ENCODE measurements at places on chromosomes 16 and 17. TPM values are rescaled to one million over a fixed set of nuclear protein-coding genes. Genes with fewer than 3 reads are reported as not detected.

- no peak for DNase-seq
Measured at GRCh38 chr17:61492759-61493526, 40.7 kb downstream of the TBX4 start.

DNA sequence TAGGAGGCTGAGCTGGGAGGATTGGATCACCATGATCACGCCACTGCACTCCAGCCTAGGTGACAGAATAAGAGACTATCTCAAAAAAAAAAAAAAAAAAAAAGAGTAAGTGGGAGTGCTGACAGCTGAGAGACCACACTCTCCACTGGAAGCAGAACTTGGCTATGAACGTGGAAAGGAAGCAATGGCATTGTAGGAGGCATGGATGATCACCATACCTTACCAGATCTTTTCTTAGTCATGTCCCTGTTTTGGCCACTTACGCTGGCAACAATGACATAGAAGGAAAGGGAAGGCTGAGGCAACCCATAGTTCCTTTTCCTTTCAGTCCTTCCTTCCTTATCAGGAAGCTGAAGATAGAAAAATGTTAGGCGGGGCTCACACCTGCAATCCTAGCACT lies 3.7 kb upstream of the ATP1B2 start:
- DNase-seq = no peak

- DNase-seq = no peak
Measured at GRCh38 chr16:87418644-87419043, 26.5 kb downstream of the MAP1LC3B start.

DNA sequence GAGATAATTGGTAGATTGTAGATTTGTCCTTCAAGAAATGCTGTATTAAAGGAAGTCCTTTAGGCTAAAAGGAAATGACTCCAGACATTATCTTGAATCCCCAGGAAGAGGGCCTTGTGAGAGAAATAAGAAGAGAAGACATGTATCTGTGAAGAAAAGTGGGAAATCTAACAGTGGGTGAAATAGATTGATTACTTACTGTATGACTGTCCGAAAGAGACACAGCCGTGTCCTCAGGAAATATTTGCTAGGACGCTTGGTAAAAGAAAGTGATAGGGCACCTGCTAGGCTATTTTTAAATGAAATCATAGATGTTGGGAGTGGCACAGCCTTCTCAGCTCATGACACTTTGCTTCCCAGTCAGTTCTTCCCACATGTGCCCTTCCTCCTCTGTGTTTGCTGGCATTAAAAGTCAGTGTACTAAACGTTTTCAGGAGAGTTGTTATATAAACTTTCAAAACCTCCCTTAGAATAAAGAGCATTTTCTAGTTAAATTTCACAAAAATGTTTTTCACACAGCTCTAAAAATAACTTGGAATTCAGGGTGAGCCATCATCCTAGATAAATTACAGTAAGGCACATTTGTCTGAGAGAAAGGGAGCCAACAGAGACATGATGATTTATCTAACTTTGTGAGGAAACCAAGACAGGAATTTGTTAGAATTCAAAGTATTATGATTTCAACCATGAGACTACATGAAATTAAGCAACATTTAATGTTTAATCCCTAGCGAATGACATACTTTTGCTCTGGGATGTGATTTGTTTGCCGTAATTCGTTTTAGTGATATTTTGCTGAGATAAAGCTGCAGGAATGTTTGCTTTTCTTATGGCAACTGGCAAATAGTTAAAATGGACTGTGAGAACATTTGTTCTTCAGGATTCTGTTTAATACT lies 35.0 kb downstream of the DHRS7B start:
- no peak for DNase-seq

DNA sequence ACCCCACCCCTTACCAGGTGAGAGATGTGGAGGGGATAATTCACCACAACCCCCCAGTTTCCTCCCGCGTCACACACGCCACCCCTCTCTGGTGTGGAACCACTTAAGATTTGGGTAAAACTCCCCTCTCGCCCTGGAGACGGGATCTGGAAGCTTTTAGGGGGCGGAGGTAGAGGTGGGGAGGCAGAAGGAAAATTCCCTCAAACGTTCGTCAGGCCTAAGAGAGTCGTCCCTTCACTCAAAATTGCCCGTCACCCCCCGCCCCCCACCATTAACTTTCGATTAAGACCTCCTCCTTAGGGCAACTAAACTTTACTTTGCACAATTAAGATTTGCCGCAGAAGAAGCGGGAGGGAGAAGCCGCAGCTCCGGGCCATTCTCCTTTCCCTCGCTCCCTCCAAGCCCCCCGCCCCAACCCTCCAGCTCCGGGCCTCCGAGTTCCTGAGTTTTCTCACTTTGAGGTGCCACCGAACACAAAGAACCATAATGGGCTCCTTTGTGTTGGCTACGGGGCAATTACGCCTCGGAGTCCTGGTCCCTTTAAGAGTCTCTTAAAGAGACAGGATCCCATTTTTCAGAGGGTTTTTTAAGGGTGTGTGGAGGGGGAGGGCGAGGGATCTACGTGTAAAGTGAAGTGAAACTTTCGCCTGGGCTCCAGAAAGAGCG lies 985 bp upstream of the FZD2 start:
- DNase-seq = peak; percentile 72

GRCh38 chr16:86846136-86846535 lies 267.8 kb downstream of the FOXL1 start:
- no peak for DNase-seq

DNA sequence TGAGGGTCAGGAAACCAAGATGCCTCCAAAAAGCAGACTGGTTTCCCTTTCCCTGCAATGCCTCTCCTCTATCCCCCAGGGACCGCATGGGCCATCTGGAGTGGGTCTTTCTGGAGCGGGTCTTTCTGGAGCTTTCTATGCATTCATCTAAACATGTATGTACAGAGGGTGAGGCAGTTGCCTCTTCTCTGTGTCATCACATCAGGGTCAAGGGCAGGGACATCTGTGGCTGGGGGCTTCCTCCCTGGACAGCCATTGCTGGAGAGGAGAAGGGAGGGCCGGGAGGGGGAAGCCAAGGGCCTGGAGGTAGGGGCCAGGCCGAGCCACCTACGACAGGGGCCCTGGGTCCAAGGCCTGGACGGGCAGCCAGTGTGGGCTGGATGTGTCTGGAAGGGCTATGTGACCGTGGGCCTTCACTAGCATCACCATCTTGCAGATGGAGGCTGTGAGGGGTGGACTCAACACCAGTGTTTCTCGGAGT lies 840 bp downstream of the ADCY7 start:
- no peak for DNase-seq

DNA sequence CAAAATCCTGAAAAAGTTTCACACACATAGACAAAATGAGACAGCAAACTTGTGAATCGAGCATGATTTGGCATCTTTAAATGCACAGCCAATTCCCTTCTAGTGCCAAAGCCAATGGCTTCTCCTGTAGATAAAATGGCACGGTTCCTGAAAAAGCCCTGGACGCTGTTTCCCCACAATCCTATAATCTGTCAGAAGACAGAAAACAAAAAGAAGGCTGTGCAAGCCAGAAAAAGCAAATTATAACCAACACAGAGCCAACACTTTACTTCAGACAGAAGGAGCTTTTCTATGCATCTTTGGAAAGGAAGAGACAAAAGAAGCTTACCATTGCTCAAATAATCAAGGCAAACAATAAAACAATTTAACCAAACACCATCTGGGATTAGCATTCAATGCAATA lies 23.8 kb downstream of the FAM222B start:
- no peak for DNase-seq

DNA sequence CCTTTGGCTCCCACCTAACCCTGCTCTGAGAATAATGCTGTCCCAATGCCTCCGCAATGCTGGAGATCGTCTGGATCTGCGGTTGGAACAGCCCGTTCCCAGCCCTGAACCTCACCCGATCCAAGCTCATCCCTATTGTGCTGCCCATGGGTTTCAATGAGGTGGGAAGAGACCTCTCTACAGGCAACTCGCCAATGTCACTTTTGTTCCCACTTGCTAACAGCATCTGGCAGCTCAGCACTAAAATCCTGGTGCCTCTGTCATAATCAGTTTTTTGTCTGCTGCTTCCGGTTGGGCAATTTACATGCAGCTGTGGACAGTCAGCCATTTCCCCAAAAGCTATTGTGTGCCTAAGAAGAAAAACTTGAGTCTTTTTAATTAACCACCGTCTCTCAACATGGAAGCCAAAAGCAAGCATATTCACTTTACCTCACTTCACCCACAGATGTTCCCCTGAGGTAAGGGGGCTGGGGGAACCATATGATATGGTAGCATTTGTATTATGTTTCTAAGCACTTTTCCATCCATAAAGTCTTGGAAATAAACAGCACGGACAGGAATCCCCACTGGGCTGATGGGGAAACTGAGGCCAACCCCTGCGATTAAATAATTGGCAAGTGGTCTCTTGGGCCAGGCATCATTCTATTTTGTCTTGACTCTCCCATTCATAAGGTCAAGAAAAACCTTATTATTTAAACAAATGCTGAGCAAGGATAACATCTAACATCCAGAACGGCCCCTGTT lies 159.2 kb upstream of the CDH5 start:
- no peak for DNase-seq

DNA sequence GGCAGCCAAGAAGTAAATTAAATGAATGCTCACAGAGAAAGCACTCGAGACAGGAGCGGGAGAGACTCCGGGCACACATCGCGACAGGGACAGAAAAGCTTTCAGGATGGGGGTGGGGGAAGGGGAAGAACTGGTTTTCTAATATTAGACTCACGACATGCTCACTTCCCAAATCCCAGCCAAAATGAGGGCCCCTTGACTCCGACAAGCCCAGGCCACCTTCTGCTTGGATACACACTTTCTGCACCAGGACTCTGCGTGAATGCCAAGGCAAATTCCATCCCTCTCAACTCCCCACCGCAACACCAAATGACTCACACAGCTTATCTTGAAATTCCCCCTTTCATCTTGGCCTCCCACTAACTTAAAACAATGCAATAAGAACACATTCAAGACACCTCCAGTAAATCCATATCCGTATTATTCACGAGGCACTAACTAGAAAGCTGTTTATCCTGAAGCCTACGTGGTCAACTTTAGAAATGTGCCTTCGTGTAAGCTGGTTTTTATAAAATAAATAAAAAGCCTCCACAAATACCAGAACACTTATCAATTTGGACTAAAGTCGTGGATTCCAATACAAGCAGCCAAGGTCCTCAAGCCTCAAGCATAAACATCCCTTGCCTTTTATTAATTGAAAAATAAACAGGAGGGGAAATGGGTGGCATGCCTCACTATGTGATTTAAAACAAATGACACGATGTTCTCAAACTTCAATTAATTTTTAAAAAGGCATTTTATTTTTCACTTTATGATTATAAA lies 46.1 kb downstream of the NXN start:
- DNase-seq = no peak

DNA sequence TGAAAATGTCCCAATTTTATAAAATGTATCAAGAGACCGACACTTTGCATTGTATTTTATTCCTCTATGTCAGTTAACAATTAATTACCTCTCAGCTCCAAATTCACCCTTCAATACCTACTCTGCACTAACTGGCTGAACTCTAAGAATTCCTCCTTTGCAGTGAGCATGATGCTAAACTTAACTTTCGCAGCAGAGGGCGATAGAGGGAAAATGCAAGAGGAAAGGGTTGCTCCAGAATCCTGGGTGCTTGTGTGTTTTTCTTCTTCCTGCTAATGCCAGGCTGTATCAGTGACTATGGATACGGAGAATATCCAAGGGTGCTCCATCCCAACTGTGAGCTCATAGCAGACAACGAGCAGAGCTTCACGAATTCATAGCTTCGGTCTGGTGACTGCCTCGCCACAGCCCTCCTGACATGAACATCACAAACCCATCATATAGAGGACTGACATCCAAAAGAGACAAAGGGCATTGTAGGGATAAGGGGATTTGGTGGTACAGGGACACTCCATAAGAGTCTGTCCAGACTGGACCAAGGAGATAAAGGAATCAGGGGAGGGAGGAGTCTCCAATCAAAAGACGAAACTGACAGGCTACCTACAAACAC lies 172.9 kb downstream of the STX8 start:
- peak; percentile 38 for DNase-seq

DNA sequence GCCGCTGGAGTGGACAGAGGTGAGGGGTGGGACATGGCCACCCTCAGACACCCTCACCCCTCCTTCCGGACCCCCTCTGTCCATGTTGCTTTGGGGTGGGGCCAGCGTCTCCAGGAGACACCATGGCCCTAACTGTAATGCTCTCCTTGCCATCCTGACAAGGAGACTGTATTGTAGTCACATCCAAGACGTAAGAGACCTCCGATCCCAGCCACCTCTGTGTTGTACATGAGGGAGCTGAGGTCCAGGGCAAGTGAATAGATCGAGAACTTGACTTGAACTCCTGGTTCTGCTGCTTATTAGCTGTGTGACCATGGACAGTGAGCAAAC lies 30.2 kb downstream of the POLR3E start:
- DNase-seq = no peak

DNA sequence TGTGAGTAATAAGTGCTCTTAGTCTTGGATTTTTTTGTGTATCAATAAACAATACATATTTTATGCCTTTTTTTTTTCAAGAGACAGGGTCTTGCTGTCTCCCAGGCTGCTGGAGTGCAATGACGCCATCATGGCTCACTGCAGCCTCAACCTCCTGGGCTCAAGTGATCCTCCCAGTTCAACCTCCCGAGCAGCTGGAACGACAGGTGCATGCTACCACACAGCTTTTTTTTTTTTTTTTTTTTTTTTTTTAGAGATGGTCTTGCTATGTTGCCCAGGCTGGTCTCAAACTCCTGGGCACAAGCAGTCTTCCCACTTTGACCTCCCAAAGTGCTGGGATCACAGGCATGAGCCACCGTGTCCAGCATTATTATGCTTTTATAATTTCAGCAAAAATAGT lies 13.0 kb downstream of the ACSF2 start:
- no peak for DNase-seq

- no peak for DNase-seq
Measured at GRCh38 chr17:56426901-56427300, 166.6 kb upstream of the NOG start.

- DNase-seq = no peak
Measured at GRCh38 chr17:46072998-46073397, 73.9 kb downstream of the STH start.

DNA sequence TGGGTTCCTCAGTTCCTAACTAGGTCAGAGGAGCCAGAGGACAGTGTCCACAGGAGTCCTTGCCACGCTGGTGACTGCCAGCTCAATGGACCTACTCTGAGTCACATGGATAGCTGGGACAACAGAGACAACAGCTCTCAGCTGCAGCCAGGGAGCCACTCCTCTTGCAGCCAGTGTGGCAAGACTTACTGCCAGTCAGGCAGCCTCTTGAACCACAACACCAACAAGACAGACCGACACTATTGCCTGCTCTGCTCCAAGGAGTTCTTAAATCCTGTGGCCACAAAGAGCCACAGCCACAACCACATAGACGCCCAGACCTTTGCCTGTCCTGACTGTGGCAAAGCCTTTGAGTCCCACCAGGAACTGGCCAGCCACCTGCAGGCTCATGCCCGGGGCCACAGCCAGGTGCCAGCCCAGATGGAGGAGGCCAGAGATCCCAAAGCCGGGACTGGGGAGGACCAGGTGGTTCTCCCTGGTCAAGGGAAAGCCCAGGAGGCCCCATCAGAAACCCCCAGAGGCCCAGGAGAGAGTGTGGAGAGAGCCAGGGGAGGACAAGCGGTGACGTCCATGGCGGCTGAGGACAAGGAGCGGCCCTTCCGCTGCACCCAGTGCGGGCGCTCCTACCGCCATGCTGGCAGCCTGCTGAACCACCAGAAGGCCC lies 6.7 kb downstream of the ZNF646 start:
- no peak for DNase-seq

CFAP97D1 gene
- total RNA-seq = not detected

CCL8 gene
- not detected for total RNA-seq

ERBB2 gene
- total RNA-seq = 78.4 TPM

MYLK3 gene
- 1.0 TPM for total RNA-seq

OR1F1 gene
- total RNA-seq = not detected

CCL16 gene
- not detected for total RNA-seq
